D341Med (cell line): ENCODE measurements at places on chromosomes 7 and 10.
A peak's percentile ranks its signal among the peaks of the same experiment; 100 is the strongest.

DNA sequence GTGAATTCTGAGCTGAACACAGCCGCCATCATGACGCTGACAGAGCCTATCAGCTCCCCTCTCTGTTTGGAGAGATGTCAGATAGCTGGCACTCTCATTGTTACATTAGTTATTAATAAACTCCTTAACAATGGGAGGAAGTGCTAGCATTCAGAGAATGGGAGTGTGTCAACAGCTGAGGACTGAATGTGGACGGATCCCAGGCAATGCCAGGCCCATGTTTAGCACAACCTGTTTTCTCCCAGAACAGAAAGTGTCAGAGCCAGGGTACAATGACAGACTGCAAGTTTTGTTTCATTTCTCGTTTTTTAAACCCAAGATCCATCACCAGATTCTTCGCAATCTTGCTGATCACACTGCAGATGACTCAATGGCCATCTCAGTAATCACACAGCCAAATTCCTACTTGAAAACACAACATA lies 99.6 kb downstream of the PRPF18 start:
- DNase-seq = no peak

DNA sequence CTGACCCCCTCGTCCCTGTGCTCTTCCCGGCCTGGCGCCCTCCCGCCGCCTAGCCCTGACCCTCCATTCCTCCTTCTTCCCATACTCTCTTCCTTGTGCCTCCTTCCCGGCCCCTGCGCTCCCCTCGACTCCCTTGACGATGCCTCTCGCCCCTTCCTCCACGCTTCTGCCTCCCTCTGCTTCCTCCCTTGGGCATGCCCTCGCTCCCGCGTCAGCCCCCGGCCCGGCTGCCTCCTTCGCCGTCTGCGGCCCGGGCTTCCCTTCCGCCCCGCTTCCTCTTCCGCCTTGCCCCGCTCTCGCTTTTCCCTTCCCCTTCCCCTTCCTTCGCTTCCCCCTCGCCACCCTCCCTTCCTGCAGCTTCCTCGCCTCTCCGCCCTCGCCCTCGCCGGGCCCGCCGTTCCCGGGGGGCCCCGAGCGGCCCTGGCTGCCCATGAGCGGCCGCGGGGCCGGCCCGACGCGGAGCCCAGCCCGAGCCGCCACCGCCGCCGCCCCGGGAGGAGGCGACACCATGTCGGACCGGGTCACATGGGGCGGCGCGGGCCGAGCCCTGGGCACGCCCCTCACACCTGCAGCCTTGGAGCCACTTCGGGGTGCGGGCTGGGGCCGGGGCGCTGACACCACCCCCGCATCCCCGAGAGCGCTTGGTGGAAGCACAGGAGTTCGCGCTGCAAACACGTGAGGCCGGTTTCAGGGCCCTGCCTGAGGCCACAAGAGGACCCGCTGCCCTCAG lies at the start of gene FBXW4:
Gene FBXW4 (minus strand): TSS at position 497 of the 730 bp plus-strand sequence. CDS start 65 bp downstream, at position 432.
- peak; percentile 69 for DNase-seq

DNA sequence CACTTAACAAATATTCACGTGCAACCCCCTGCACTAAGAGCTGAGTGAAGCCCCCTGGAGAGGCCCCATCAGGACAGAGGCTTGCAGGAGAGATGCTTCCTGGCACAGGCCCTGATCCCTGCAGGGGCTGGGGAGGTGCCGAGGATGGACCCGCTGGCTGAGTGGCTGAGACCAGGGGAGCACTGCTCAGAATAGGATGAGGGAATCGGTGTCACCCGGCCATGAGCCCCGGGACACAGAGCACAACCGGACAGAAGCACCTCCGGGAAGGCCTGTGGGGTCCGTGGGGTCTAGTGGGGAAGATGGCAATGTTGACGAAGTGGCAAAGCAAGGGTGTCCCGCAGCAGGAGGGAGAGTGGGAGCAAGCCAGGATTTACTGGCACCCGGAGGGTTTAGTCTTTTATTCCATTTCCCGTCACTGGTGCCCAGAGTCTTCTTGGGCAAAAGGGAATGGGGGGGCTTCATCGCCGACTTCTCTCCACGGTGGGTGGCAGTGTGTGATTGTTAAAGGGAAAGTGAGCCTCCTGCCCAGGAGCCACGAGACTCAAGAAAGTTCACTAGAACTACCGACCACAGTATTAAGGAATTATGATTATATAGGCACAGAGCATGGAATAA lies 140.7 kb downstream of the ADARB2 start:
- no peak for DNase-seq

GRCh38 chr7:43021431-43021830 lies 89.3 kb downstream of the MRPL32 start:
- no peak for DNase-seq

DNA sequence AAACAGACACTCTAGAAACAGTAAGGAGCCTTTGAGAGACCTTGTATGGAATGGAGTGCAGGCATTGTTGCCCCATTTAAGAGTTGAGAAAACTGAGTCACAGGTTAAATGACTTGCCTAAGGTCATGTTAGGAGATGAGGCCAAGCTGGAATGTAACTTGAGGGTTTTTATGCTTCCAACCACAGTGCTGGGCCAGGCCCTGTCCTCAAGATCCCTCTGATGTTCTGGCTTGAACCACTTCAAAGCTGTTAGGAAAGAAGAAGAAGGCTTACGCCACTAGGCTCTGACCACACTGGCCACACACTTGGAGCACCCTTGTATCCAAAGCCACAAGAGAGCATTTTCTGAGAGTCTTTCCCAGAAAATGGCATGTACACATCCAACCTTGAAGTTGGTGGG lies 42.7 kb downstream of the PLAU start:
- no peak for DNase-seq

DNA sequence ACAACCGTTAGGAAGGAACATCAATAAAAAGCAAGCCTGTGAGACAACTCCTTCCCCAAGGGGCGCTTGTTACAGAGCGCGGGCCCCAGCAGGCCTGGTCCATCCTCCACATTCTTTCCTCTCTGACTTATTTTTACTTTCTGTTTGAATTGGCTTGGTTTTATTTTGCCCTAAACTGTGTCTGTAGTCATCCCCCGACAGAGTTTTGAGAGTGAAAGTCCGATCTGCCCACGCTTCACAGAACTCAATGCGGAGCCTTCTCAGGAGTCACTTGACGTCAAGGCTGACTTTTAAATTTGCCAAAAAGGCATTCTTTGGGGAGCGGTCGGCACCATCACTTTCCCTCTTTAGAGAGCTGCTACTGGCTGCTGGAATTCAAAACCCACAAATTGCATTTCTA lies 150.1 kb upstream of the KLF6 start:
- DNase-seq = no peak

- no peak for DNase-seq
Observed at GRCh38 chr7:2757361-2757903, 69.4 kb downstream of the AMZ1 start.

DNA sequence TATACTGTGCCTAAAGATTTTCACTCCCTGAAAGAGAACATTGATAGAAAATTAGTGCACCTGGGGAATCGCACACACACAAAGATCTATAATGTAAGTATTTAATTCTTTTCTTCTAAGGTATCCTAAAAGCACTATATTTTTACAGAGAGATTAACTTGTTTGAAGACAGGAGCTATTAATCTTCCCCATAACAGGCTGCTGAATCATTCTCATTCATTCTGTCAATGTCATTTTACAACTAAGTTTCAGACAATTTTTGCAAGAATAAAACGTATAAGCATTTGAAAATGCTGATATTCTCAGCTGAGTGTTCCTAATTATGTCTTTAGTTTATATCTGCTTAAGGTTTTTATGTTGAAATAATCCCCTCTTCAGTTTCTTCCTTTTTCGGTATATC lies 776.7 kb downstream of the NXPH1 start:
- no peak for DNase-seq

- no peak for DNase-seq
Observed at GRCh38 chr10:12826800-12827372, 174.6 kb downstream of the CCDC3 start.

GRCh38 chr10:56360583-56360966 lies 484 bp downstream of the ZWINT start:
- DNase-seq = no peak

DNA sequence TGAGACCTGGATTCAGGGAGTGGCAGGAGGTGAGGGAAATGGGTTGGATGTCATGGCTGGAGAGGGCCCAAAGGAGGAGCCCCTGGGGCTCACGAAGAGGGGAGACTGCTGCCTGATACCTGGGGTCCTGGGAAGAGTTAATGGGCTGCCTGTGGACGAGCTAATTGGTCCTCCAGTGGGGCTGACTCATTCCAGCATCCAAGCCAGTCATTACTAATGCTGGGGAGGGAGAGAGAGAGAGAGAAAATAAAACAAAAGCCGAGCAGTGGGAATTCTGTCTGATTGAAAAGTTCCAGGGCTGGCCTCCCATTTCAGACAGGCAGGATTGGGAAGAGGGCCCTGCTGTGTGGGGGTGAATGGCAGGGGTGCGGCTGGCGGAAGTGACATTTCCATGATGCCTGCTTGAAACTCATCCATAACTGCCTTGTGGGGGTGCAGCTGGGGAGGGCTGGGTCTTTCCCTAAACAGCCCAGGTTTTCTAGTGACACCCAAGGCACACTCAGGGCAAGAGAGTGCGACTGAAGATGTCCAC lies 297.8 kb downstream of the RPS24 start:
- DNase-seq = no peak

GRCh38 chr7:73671322-73671661 lies 3.7 kb downstream of the VPS37D start:
- no peak for DNase-seq

DNA sequence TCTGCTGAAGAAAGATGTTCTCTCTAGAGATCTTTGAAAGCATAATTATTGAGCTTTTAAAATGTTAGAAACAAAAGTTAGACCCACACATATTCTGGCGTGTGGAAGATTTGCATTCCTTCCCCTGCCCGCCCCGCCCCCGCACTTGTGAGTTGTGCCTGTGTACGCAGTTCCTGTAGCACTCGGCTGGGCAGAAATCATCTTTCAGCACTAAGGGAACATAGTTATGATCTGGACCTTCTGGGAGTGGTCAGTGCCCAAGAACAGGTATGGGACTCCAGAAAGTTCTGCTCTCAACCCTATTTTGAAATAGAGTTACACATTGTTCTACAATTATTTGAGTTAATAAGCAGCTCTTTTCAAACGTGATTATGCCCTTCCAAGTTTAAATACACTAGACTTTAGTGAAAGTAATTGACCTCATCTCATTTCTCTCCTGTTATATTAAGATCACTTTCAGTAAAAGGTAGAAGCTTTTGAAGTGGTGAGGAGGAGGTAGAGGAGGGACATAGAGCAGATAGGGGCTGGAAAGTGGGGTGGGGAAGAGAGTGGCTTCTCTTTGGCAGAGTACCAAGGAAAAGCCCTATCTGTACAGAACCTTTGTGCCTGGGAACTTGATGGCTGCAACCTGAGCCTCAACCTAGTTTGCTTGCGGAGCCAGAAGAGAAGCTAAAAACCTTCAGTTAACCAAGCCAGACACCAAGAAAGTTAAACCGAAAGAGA lies 5.7 kb downstream of the BLVRA start:
- DNase-seq = no peak

- DNase-seq = peak; percentile 32
Observed at GRCh38 chr7:11557627-11558026, 274.4 kb downstream of the THSD7A start.

DNA sequence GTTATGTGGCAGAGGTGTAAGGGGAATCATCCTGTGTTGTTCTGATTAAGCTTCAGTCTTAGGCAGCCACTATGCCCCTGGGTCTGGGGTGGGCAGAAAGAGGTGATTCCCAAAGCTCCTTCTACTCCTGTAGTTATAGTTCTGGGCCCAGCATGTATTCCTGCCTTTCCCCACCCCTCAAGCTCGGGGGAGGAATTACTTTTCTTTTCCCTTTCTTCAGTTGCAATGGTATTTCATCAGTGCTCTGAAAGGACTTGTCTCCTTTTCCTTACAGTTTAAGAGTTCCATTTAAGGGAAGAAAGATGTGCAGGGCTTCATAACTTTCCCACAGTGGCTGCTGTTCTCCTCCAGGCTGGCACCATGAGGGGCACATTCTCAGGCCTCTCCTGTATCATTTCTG lies 94.2 kb downstream of the MTPAP start:
- no peak for DNase-seq

DNA sequence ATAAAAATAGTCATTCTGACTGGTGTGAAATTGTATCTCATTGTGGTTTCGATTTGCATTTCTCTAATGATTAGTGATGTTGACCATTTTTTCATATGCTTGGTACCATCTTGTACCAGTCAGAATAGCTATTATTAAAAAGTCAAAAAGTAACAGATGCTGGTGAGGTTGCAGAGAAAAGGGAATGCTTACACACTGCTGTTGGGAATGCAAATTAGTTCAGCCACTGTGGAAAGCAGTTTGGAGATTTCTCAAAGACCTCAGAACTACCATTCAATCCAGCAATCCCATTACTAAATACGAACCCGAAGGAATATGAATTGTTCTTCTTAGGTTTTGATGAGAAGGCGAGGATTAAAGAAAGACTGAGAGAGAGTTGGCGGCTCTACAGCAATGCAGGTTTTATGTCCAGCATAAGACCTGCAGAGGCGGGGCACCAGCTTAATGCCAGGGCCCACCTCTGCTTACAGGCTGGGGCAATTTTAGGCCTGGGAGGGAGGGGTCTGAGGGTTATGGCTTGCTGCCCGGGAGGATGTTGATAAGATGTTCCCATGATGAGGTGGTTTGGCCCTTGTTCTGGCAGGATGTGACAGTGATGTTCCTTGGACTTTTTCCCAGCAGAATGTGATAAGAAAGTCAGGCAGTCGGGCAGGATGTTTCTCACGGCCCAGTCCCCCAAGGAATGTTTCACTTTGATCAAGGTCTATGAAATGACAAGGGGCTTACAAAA lies 74.4 kb downstream of the MEST start:
- DNase-seq = no peak

- no peak for DNase-seq
Observed at GRCh38 chr7:41162612-41163011, 540.3 kb downstream of the INHBA start.

- DNase-seq = no peak
Observed at GRCh38 chr10:24494777-24495176, 228.9 kb downstream of the ARHGAP21 start.

DNA sequence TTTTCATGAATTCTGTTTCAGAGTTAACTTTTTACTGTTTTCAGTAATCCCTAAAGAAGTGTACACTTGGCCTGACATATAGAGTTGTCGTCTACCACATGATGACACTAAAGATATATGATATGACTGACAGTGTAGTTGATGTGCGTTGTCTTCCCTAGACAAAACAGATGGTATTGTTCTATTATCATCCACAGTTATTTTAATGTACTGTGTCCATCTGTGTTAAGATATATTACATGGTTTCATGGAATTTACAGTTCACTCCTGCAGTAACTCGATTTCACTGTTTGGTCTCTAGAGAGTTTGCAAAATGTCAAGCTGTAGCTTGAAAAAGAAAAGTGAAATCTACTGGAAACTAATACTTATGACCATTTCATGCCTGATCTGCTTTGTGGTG lies 18.1 kb downstream of the FOXP2 start:
- DNase-seq = no peak

- DNase-seq = no peak
Observed at GRCh38 chr10:96873086-96873485, 41.0 kb downstream of the LCOR start.

- peak; percentile 34 for DNase-seq
Observed at GRCh38 chr7:44981035-44981706, 2.4 kb upstream of the MYO1G start.

GRCh38 chr7:32062150-32062549 lies 8.1 kb downstream of the PDE1C start:
- peak; percentile 59 for DNase-seq
